ENCODE measurements at places on chromosomes 1 and 21.
A peak's percentile ranks its signal among the peaks of the same experiment; 100 is the strongest.

DNA sequence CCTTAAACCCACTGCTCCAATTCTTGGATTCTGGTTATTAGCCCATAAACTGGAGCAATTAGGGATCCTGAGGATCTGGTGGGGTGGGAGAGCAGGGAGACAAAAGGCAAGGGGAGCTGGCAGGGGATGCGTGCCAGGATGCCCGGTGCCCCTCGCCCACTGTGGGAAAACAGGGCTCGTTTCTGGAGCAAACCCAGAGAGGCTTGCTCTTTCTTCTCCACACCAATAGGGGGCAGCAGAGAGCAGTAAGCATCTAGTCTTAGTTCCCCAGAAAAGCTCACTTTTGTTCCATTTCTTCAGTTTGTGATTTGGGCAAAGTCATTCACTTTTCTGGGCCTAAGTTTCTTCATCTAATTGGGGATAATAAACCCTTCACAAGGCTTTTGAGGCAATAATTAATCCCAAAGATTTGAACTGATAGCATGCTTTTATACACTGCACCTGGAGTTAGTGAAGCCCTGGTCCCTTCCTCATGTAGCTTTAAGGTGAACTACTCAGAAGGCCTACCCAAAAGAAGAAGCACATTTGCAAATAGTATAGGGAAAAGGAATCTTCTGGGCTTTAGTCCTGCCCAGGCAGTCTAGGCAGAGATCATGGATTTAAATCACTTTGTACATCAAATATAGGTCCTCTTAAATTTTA is 160.6 kb upstream of the USP24 start:
- no peak for DNase-seq

GRCh38 chr1:32345289-32345827 is 9.3 kb upstream of the MARCKSL1 start:
- no peak for DNase-seq

- DNase-seq: no peak
Measured at GRCh38 chr1:232687728-232688127, 57.8 kb upstream of the SIPA1L2 start.

GRCh38 chr1:85573322-85573721 is 7.2 kb upstream of the CCN1 start:
- no peak for DNase-seq

- no peak for DNase-seq
Measured at GRCh38 chr1:213008564-213008963, 7.1 kb downstream of the ANGEL2 start.

GRCh38 chr1:236325567-236325966 is 43.8 kb upstream of the ERO1B start:
- no peak for DNase-seq

DNA sequence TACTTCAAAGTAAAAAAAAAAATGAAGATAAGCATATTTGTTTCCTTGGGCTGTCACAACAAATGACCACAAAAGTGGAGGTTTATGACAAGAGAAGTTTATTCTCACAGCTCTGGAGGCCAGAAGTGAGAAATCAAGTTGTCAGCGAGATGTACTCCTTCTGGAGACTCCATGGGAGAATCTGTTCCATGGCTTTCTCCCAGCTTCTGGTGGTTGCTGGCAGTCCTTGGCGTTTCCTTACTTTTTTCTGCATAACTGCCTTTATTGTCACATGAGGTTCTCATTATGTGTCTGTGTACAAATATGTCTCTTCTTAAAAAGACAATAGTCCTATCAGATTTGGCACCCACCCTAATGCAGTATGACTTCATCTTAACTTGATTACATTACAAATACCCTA is 398.3 kb downstream of the KCNT2 start:
- DNase-seq: no peak

GRCh38 chr1:29387210-29387609 is 150.9 kb downstream of the PTPRU start:
- DNase-seq: no peak

GRCh38 chr1:52520148-52520547 is 32.7 kb downstream of the TUT4 start:
- DNase-seq: no peak

GRCh38 chr1:5927506-5928370 is 64.5 kb downstream of the NPHP4 start:
- DNase-seq: no peak

DNA sequence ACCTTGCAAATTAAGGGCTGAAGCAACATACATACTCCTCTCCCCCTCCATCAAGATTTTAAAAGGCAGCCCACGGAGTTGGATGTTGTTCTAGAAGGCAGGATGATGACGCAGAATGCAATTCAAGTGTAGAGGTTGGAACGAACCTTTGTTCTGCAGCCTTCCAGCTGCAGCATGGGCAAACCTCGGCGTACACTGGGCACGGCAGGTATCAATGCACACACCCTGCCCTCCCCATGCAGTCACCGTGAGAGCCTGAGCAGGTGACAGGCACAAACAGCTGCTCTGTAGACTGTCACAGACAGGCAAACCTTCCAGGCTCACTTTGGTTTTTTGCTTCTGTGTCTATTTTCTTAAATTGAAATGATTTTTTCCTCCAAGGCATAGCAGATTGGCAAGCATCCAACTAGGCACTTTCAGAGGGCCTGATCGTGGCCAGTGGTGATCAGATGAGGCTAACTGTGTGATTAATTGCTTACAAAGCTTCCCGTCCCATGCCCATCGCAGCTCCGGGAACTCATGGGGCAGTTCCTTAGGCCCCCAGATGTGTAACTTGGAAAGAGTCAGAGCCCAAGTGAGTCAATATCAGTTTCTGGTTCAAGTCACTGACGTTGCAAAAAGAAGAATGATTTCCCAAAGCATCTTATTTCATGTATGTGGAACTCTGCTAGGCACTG is 82.3 kb downstream of the ITPKB start:
- DNase-seq: no peak

DNA sequence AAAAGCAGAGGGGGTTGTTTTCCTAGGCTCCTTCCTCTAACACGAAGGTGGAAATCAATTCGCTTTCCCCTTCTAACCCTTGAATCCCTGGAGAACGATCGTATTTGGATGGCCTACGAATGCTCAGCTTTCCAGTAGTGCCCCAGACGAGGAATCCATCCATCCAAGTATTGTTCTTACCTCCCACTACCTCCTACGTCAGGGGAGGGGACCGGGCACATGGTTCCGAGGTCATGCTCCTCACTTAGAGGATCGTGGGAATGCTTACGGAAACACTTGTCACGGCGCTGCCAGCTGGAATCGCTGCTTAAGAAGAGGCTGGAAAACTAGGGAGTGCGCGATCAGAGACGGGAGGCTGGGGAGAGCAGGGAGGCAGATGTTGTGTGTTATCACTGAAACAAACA is 47.4 kb downstream of the CAPZB start:
- DNase-seq: no peak

DNA sequence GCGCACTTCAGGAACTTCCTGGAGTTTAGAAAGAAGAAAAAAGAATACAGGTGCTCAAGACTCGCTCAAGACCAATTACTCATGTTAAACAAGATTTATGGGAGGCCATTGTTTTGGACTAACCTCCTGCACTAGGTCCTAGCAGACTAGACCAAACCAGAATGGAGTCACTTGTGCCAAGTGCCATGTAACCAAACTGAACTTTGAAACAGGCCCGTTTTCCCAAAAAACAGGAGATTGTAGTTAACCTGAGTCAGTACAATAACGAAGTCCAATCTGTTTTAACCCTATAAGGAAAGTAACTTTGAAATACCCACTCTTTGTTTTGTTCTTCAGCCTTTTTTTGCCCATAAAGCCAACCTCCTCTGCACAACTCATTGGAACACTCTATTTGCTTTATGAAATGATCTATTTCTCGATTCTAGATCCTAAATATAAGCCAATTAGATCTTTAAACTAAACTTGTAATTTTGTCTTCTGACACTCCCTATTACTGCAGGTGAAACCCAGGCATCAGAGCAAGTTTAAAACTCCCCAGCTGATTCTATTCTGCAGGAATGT is 695 bp upstream of the NTPCR start:
- DNase-seq: no peak

DNA sequence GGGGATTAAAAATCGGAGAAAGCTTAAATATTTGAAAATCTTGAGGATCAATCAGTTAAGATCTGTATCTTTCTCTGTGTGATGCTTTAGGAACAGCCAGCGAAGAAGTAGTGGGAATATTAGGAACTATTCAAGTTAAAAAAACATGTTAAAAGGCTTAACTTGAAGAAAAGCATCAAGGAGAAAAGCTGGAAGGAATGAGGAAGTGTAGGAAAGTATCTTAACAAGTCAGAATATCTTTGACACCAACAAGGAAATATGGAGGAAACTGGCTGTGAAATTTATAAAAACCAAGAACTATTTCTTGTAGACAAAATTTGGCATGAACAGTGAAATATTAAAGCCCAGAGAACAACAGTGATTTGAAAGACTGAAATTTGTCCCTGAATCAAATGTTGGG is 60.4 kb downstream of the ATF6 start:
- DNase-seq: no peak

GRCh38 chr1:93419344-93419743 is 28.6 kb upstream of the FNBP1L start:
- DNase-seq: no peak

DNA sequence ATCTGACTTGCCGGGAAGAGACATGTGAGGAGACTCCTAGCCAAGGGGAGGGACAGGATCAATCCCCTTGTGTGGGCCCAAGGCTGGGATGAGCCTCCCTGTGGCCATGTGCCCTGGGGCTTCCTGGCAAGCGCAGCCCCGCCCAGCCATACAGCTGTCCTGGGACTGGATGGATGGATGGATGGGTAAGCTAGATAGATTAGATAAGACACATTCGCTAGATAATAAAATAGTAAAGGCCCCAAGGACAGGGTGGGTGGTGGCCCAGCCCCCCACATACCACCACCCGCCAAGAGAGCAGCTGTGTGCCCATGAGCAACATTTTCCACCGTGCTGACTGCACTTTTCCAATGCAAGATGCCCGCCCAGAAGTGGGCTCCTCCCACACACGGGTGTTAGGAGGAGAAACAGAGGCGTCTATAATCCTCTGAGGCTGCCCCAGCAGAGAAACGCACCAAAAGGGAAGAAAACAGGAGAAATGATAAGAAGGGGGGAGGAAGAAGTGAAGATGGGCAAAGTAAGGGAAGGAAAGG is 25.1 kb downstream of the ZBTB17 start:
- DNase-seq: peak; percentile 44

- no peak for DNase-seq
Measured at GRCh38 chr1:89574621-89575020, 50.0 kb downstream of the LRRC8B start.

GRCh38 chr1:245079021-245079609 is 75.7 kb upstream of the KIF26B start:
- DNase-seq: no peak

All from effector memory CD4-positive, alpha-beta T cell (primary cell).